ENCODE measurements at places on chromosomes 2 and 18. TPM values are rescaled to one million over a fixed set of nuclear protein-coding genes. Genes with fewer than 3 reads are reported as not detected.

The GKN1 gene
- total RNA-seq: not detected

The TIMM21 gene
- total RNA-seq: 50.4 TPM

The SERPINB10 gene
- total RNA-seq: not detected

The RPIA gene
- 13.9 TPM for total RNA-seq

The PROM2 gene
- total RNA-seq: 1.2 TPM

The TRIB2 gene
- total RNA-seq: 17.3 TPM

The FAM228A gene
- 2.2 TPM for total RNA-seq

The TMEM182 gene
- total RNA-seq: 1.7 TPM

The CENPA gene
- 0.66 TPM for total RNA-seq

The ARHGAP28 gene
- 15.3 TPM for total RNA-seq

The RIT2 gene
- total RNA-seq: not detected

The ACMSD gene
- total RNA-seq: not detected

The VWA3B gene
- not detected for total RNA-seq

The TRMT61B gene
- 7.0 TPM for total RNA-seq

The IL1B gene
- not detected for total RNA-seq

The TACR1 gene
- total RNA-seq: 2.0 TPM

The CDK5R2 gene
- not detected for total RNA-seq

The UGT1A8 gene
- not detected for total RNA-seq

The PTGR3 gene
- 27.5 TPM for total RNA-seq

The LAMA1 gene
- 1.3 TPM for total RNA-seq

The CNGA3 gene
- not detected for total RNA-seq

The NOL4 gene
- not detected for total RNA-seq

The NDUFS1 gene
- 57.4 TPM for total RNA-seq

The ALLC gene
- total RNA-seq: not detected

The REG1A gene
- not detected for total RNA-seq

The KATNAL2 gene
- total RNA-seq: 17.2 TPM

The HSPE1 gene
- total RNA-seq: 46.7 TPM

The EVA1A gene
- not detected for total RNA-seq

The FOXI3 gene
- not detected for total RNA-seq

The LDLRAD4 gene
- total RNA-seq: 21.2 TPM

The CAPN14 gene
- 0.22 TPM for total RNA-seq

The ABCG5 gene
- not detected for total RNA-seq

The PRLH gene
- total RNA-seq: not detected

The BOLL gene
- total RNA-seq: not detected

The GNLY gene
- 9.8 TPM for total RNA-seq

The ASXL3 gene
- total RNA-seq: 0.51 TPM

The TXNL4A gene
- total RNA-seq: 22.9 TPM

The CIB4 gene
- total RNA-seq: not detected

The ALK gene
- total RNA-seq: 1.3 TPM

The FANCL gene
- total RNA-seq: 16.5 TPM

The FBLN7 gene
- 13.0 TPM for total RNA-seq

The SH2D6 gene
- total RNA-seq: not detected

The FBXO41 gene
- 0.98 TPM for total RNA-seq

The CEBPZ gene
- total RNA-seq: 30.6 TPM

The VWC2L gene
- total RNA-seq: not detected

The LNPK gene
- 60.8 TPM for total RNA-seq

The CD28 gene
- total RNA-seq: 7.3 TPM

The MEP1B gene
- total RNA-seq: not detected

The TEX51 gene
- total RNA-seq: not detected

All from subcutaneous adipose tissue (tissue), 4 donors.